ENCODE measurements at places on chromosomes 4 and X.

DNA sequence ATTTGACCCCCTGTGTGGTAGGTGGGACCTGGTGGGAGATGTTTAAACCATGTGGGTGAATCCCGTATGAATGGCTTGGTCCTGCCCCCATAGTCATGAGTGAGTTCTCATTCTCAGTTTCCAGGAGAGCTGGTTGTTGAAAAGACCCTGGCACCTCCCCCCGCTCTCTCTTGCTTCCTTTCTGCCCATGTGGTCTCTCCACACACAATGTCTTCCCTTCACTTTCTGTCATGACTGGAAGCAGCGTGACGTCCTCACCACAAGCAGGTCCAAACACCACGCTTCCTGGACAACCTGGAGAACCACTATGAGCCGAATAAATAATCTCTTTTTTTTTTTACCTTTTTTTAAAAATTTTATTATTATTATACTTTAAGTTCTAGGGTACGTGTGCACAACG, 3.5 kb upstream of the CSF2RA start:
- no peak for DNase-seq

DNA sequence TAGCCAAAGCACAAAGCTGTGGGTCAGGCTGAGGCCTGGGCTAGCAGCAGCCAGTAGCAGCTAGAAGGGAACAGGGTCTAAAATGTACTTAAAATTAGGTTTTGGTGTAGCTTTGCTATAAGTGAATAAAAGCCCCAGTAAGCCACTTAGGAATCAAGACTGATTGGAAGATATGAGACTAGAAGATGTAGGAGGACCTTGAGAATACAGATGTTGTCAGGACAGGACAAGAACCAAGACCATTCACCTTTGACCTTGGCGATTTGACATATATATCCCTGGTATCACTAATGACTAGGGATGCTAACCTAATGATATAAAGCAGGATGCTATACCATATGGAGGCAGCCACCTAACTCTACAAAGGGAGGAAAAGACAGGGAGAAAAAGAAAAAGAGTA, 238.1 kb downstream of the FBXO8 start:
- DNase-seq = no peak

- DNase-seq = no peak
Measured at GRCh38 chr4:69714086-69714485, 46.3 kb downstream of the SULT1B1 start.

GRCh38 chr4:19888587-19888986, 363.1 kb upstream of the SLIT2 start:
- no peak for DNase-seq

- DNase-seq = no peak
Measured at GRCh38 chr4:113153529-113154101, 104.2 kb downstream of the ANK2 start.

DNA sequence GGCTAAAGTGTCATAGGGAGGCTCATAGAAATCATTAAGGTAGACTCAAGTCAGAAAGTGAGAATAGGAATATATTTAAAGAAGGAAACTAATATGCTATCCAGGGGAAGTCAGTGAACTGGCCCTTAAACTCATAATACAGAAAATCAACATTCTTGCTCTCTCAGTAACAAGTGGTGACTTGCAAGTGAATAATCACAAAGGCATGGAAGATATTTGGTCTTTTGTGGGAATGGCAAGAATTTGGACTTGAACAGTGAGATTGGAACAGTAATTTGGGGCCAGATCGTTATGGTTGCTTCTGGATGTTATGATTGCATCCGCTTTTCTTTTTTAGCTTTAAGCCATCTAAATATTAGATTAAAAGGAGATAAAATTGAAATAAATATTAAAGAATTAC, 103.8 kb downstream of the TBC1D19 start:
- no peak for DNase-seq

GRCh38 chr4:88585917-88586316, 6.4 kb upstream of the HERC3 start:
- no peak for DNase-seq

- no peak for DNase-seq
Measured at GRCh38 chrX:71911731-71912050, 1.0 kb downstream of the NHSL2 start.

GRCh38 chrX:46044486-46044885, 500.7 kb downstream of the ZNF674 start:
- DNase-seq = no peak

DNA sequence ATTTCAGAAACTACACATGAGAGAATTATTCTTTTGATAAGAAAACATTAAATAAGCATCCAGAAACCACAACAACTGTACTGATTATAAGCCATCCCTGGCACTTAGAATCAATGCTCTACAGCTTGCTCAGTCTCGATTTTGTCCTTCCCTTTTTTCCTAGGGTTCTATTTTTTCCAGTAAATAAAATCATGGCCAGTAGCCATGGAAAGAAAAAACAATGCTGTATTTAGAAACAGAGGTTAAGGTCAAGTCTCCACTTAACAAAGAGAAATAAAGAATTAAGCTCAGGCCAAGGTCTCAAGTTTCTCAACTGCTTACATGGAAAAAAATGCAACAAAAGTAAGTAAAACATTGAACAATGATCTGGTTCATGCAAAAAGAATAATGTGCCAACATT, 38.7 kb upstream of the GRID2 start:
- no peak for DNase-seq

- DNase-seq = no peak
Measured at GRCh38 chr4:2343476-2343875, 75.0 kb downstream of the ZFYVE28 start.

DNA sequence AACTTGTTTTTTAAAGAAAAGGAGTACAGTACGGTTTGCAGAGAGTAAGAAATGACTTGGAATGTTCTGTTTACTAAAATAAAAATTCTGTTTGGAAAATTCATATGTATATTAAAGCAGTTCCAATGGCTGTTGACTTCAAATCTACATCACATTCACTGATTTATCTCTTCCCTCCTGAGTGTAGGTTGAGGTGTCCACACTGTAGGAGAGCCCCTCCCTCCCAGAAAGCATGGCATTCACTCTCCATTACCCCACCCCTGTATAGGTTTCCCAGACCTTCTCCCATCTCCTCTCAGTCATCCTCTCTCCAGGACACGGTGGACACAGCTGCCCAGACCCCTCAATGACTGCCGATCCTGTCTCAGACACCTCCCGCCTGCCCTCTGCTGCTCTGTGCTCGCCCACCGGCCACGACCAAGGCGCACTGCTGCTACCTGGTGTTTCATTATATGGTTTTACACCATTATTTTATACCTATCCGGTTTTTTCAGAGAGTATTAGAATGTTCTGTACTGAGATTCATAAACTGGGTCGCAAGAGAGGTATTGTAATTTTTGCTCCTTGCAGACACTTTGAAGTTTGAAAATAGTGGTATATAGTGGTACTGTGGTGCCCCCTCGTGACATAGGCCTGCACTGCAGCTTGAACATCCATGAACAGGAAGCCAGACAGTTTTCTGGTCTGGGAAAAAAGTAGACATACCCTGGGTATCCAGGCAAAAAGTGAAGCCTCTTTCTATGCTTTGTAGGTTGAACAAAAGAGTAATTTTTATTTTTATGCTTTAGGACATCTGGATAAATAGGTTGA, 38.8 kb upstream of the BEX4 start:
- peak; percentile 11 for DNase-seq

DNA sequence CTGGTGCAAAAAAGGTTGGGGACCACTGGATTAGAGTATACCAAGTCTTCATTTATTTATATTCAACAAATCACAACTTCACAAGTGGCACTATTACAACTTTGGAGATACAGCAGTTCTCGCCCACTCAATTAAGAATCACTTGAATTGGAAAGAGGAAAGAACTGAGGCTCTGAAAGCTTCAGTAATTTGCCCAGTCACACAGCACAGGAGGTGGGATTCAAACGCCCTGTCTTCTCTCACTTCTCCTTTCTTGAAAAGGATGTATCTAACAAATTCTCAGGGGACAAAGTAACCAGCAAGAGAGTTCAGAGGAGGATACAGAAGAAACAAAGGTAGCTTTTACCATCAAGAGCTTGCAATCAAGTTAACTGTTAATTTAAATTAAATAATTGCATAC, 12.4 kb downstream of the SMIM14 start:
- DNase-seq = no peak

DNA sequence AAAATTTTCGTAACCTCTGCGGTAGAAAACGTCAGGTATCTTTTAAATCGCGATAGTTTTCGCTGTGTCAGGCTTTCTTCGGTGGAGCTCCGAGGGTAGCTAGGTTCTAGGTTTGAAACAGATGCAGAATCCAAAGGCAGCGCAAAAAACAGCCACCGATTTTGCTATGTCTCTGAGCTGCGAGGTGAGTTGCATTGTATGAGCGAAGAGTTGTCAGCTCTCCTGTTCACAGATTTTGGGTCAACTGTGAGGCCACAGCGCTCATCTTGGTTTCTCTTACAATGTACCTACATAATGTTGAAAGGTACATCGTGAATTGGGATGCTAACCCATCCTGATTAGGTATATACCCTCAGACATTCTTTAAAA, 486 bp downstream of the CLCN3 start:
- DNase-seq = no peak

GRCh38 chrX:1306909-1307625, 29.5 kb upstream of the IL3RA start:
- no peak for DNase-seq

DNA sequence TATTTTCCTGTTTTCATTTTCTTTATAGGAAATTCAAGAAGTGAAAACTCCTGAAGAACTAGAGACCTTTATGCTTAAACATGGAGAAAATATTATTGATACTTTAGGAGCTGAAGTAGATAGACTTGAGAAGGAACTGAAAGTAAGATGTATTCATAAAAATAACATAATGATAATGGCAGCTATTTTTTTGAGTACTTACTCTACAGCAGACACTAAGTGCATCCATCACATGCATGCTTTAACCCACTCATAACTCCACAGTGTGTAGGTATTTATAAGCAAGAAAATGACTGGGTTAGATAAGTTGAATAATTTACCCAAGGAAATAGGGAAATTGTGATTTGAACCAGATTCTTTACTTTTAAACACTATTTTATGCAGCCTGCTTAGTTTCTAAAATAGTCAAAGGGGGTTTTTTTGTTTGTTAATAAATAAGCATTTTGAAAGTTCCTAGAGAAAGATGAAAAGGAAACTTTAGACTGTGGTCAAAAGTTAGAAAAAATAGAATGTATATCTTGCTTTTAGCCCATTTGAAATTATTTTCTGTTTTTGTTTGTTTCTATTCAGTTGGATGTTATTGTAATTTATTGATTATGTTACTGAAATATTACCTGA, 74.2 kb downstream of the BEND4 start:
- no peak for DNase-seq

GRCh38 chr4:89549907-89550306, 242.3 kb upstream of the GPRIN3 start:
- no peak for DNase-seq

- DNase-seq = no peak
Measured at GRCh38 chr4:76905521-76905920, 7.6 kb upstream of the SOWAHB start.

- DNase-seq = no peak
Measured at GRCh38 chr4:152101556-152102435, 341.0 kb upstream of the GATB start.

DNA sequence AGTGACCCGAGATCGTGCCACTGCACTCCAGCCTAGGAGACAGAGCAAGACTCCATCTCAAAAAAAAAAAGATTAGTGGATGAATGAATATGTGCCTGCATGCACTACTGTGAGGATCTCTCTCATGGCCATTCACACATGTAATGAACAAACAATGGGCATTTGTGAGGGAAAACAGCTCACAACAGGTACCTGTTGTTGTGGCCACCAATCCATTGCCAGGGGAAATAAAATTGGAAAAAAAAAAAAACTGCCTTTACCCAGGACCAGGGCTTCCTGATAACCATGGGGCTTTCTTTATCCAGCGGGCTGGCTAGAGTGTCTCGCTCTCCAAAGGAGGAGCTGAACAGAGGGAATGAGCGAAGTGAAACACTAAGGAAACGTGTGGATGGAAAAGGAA, 7.4 kb downstream of the SCD5 start:
- no peak for DNase-seq

DNA sequence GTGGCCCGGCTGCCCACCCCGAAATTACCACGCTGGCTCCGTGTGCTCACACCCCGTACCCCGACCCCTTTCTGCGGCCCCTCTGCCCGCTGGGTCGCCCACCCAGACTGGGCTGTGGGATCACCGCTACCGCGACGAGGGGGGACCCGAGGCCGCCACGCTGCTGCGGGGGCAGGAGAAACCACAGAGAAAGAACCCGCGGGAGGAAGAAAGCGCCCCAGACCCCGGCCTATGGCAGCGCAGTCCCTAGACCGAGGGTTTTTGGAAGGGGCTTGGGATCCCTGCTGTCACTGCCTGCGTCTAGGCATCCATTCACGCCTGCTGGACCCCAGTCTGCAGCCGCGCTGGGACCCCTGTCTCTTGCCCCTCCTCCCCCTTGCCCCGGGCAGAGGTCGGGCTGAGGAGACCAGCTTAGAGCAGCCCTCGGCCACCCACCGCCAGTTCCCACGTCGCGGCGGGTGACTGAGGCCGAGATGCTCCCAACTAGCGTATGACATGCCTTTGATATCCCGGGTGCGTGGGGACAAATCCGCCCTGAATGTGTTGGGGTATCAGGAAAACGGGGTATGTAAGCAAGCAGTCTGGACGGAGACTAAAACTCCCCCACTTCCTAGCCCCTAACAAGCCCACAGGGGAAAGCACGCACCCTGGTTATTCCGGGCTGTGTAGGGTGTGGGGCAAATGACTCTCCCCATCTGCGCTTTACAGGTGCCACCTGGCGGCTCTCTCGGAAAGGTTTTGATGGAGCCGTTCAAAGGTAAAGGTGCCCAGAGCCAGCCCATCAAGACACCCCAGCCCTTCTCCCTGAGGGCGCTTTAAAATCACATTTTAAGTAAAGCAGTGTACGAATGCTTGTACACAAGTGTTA, 862 bp upstream of the INPP4B start:
- DNase-seq = peak; percentile 58

GRCh38 chr4:23769406-23769805, 120.4 kb downstream of the PPARGC1A start:
- DNase-seq = no peak

DNA sequence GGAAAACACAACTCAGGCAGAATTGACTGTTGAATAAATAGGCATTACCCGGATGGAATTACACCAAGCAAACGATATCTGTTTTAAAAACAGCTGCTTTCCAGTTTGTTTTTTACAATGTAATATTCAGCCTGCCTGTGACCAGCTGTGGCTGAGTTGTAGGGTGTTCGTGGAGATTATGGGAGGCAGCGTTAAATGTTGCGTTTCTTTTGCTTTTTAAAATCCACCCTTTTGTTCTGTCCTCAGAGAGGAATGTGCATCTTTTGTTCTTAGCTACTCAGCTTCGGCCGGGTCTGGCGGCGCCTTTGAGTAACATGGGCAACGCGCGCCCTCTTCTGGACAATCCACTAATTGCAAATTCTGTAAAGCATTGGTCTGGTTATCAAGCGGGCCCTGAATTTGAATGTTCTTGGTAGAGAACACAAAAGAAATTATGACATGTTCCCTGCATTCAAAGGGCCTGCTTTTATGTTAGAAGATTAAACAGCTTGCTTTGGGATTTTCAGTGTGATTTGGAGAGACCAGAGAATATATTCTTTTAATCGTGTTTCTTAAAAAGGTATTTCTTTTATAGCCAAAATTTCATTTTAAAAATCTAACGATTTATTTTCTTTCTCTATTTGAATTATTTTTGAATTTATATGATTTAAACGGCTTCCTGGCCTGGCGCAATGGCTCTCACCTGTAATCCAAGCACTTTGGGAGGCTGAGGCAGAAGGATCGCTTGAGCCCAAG, 76.3 kb upstream of the TRIM2 start:
- peak; percentile 70 for DNase-seq

GRCh38 chrX:68794461-68794860, 34.4 kb upstream of the EFNB1 start:
- DNase-seq = no peak

GRCh38 chr4:181958446-181958845, 284.8 kb upstream of the TENM3 start:
- DNase-seq = no peak

GRCh38 chrX:1462596-1463251, 10.0 kb upstream of the ASMTL start:
- peak; percentile 35 for DNase-seq
